ENCODE measurements at places on chromosomes 12 and 14.

GRCh38 chr12:131642101-131642540, 68.8 kb upstream of the SFSWAP start:
- DNase-seq = no peak

- no peak for DNase-seq
Measured at GRCh38 chr12:132646850-132647249, 28.3 kb downstream of the P2RX2 start.

- DNase-seq = no peak
Measured at GRCh38 chr12:110721570-110721969, 21.1 kb downstream of the PPP1CC start.

- DNase-seq = peak; percentile 48
Measured at GRCh38 chr14:67335781-67336180, 23.8 kb downstream of the ATP6V1D start.

GRCh38 chr12:91877456-91878235, 268.0 kb downstream of the BTG1 start:
- DNase-seq = no peak

DNA sequence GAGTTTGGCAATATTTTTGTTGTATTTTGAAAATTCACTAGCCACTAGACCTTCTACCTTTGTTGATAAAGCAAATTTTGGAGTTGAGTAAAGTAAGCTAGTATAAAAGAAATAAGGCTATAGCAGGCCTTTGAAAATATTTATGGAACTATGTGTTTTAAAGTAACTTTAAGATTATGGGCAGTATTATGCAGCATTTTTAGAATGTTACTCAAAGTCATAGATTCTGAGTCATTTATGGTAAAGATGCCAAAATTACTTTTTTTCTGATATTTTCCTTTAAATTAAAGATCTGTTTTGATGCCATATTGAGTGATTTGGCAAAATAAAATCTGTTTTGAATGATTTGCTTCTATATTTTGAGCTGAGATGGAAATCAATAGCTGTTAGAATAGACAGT, 57.2 kb downstream of the SYNE2 start:
- DNase-seq = peak; percentile 37

- no peak for DNase-seq
Measured at GRCh38 chr12:3048540-3048939, 28.6 kb upstream of the TSPAN9 start.

DNA sequence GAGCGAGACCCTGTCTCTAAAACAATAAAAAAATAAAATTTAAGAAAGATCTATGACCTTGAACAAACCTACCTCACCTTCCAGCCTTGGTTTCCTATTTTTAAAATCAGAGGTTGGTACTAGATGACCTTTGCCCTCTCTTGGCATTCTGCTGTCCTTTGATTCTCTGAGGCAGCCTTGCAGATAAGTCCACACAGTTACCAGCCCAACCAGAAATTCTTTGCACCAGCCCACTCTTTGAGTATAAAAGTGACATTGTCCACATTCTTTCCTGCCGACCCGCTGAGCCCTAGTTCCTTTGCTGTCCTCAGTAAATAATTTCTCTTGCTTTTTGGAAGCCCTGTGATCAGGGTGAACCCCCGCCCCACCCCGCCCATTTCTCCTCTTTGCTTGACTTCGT, 150.4 kb downstream of the PHETA1 start:
- no peak for DNase-seq

DNA sequence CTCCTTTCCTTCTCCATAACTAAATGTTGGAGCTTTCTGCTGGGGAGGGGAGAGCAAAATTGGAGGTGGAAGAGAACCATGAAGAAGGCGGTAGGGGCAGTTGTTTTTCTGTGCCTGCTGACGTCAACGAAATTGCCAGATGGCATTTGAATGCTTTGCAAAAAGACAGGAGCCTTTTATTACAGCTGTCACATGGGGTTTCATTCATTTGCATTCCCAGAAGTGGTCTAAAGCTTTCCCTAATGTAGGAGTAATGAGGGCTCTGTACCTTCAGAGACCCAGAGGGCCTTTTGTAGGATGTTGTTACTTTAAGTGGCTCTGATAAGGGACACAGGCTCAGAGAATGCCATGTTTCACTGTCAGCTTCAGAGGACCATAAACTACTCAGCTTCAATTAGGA, 107.1 kb upstream of the SLCO1C1 start:
- no peak for DNase-seq

- no peak for DNase-seq
Measured at GRCh38 chr12:97944576-97944975, 482.0 kb downstream of the RMST start.

GRCh38 chr14:105335735-105336476, 21.4 kb downstream of the PACS2 start:
- DNase-seq = no peak

- no peak for DNase-seq
Measured at GRCh38 chr14:72123755-72124154, 191.5 kb downstream of the RGS6 start.
